Spinal cord (tissue), 10 donors: ENCODE measurements at places on chromosomes 4 and X. TPM values are rescaled to one million over a fixed set of nuclear protein-coding genes. Genes with fewer than 3 reads are reported as not detected.

DNA sequence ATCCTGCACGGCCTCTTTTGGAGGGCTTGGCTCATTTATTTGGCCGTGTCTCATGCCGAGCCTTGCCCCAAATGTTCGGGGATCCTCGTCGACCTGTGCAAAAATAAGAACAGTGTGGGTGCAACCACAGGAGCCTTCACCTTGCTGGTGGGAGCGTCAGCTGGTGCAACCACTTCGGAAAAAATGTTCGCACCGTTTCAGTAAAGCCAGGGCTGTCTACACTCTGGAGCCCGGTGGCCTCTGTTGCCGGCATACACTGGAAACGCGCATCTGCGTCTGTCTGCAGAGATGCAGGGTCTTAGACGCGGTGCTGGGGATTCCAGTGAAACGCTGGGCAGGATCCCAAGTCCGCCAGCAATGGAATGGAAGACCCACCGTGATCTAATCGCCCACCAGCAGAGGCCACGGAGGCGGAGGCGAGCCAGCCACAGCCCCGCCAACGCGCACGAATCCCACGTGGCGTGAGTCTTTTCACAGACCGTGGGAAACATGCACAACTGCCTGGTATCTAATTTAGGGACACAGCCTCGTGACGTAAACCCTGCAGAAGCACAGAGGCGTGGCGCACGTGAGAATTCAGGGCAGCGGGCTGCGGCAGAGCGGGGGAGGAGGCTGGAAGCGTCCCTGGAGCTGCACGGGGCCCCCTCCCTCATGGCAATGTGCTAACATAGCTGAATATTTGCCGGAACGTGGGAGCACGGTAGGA is 13.8 kb upstream of the MXD4 start:
- H3K27me3 ChIP-seq, result no peaks in the 10 kb centered on the region
- no peak for DNase-seq
- H3K4me1 ChIP-seq, result peaks cover 4% of the 10 kb centered on the region
- no peak overlapping the region for H3K4me3 ChIP-seq
- H3K36me3 ChIP-seq, result peaks cover 35% of the 10 kb centered on the region
- no peak overlapping the region for H3K27ac ChIP-seq

DNA sequence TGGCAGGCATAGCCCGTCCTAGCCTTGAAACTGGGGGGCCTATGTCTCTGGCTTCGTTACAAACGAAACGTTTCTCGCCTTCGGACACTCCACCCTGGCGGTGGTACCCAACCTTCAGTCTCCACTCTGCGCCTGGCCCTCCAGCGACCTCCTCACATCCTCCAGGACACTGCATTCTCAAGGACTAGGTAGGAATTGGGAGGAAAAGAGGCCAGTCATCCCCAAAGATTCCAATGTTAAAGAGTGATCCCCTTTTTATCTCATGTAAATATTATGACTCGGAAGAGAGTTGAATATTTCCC is 2.1 kb upstream of the NKX6-1 start:
- peaks cover 88% of the 10 kb centered on the region for H3K27me3 ChIP-seq
- H3K4me1 ChIP-seq, result peaks cover 40% of the 10 kb centered on the region
- no peak overlapping the region for H3K27ac ChIP-seq
- H3K4me3 ChIP-seq, result no peak overlapping the region

DNA sequence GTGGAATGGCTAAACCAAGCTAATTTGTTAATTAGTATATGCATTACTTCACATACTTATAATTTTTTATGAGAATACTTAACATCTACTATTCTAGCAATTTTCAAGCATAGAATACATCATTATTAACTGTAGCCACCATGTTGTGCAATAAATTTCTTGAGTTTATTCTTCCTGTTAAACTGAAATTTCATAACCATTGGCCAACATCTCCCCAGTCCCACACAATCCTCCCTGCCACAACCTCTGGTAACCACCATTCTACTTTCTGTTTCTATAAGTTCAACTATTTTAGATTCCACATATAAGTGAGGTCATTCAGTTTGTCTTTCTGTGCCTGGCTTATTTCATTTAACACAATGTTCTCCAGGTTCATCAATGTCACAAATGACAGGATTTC is 208.5 kb downstream of the PPP4R3C start:
- H3K27ac ChIP-seq, result no peak overlapping the region
- H3K36me3 ChIP-seq, result no peaks in the 10 kb centered on the region
- H3K4me3 ChIP-seq, result no peak overlapping the region

- H3K27ac ChIP-seq, result no peak overlapping the region
- DNase-seq, result no peak
- no peaks in the 10 kb centered on the region for H3K4me1 ChIP-seq
- H3K4me3 ChIP-seq, result no peak overlapping the region
- no peaks in the 10 kb centered on the region for H3K36me3 ChIP-seq
These were observed 60.5 kb upstream of the IL15 start for GRCh38 chr4:141575884-141576283.

The ZNF732 gene
- total RNA-seq, result 1.4 TPM

The KLHL34 gene
- total RNA-seq, result 0.11 TPM
